ENCODE measurements at places on chromosomes 3 and 15.

GRCh38 chr15:88376574-88377174, 90.5 kb downstream of the MRPL46 start:
- DNase-seq, result no peak

- no peak for DNase-seq
Measured at GRCh38 chr3:31754575-31755278, 222.0 kb downstream of the STT3B start.

DNA sequence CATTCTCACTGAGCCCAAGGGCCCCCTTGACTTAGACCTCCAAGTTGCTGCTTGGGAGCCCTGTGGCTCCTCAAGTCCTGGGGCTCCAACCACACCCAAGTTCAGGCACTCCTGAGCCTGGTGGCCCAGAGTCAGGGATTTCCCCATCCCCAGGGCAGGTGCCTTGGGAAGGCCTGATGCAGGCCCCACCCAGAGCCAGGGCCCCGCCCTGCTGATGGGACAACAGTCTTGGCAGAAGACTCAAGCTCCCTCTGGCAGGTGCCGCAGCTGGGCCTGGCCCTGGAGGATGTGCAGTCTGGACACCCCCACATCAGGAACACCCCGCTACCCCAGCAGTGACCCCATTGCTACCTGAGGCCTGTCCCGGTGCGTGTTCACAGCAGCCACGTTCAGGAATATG, 17.7 kb upstream of the SHISA5 start:
- DNase-seq, result no peak

DNA sequence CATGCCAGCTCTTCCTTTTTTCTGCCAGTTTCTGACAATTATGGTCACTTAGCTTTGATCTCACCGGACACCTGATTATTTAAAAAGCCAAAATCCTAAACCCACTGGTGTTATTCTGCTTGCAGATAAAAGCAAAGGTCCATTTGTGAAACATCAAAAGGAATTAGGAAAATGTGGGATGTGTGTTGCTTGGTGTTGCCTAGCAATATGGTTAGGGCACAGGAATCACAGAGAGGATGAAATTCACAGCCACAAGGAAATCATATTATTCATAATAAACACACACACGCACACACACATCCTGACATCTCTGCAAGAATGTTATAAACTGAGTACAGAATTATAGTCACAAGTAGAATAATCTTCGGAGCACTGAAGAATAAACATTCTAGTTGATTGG, 89.3 kb upstream of the BHLHE40 start:
- no peak for DNase-seq

DNA sequence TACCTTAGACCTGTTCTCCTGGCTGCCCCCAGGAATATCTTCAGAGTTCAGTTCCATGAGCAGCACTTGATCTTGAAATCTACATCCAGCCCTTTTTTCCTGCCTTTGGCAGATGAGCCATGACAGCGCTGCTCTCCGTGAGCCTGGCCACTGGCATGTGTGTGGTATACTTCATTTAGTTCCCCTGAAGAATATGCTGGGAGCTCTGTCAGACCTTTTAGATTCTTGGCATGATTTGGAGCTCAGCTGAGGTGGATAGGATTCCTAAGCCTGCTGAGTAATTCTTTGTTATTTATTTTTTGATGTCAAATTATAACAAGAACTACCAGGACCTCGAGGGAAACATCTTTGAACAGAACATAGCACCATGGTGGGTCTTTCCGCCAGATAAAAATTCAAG, 121.7 kb downstream of the EDEM1 start:
- no peak for DNase-seq

GRCh38 chr3:53777468-53777867, 68.8 kb downstream of the CHDH start:
- DNase-seq, result no peak

GRCh38 chr15:35003928-35004327, 15.8 kb upstream of the ZNF770 start:
- no peak for DNase-seq

DNA sequence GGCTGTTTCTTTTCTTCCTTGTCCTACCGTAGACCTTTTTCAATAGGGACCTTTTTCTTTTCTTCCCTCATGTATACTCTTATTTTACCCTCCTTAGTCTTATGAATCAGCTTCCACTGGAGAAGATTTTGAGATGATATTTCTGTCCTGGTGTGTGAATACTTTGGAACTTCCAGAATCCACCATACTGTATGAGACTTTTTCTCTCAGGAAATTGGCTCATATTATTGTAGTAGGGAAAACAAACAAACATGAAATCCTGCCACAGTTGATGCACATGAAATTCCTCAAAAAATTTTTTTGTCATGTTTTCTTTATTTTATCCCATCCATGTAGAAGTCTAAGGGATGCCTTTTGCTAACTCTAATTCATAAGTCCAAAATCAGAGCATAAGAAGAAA, 289.3 kb upstream of the PLSCR5 start:
- DNase-seq, result no peak

- no peak for DNase-seq
Measured at GRCh38 chr3:149145356-149145755, 15.9 kb downstream of the HPS3 start.

DNA sequence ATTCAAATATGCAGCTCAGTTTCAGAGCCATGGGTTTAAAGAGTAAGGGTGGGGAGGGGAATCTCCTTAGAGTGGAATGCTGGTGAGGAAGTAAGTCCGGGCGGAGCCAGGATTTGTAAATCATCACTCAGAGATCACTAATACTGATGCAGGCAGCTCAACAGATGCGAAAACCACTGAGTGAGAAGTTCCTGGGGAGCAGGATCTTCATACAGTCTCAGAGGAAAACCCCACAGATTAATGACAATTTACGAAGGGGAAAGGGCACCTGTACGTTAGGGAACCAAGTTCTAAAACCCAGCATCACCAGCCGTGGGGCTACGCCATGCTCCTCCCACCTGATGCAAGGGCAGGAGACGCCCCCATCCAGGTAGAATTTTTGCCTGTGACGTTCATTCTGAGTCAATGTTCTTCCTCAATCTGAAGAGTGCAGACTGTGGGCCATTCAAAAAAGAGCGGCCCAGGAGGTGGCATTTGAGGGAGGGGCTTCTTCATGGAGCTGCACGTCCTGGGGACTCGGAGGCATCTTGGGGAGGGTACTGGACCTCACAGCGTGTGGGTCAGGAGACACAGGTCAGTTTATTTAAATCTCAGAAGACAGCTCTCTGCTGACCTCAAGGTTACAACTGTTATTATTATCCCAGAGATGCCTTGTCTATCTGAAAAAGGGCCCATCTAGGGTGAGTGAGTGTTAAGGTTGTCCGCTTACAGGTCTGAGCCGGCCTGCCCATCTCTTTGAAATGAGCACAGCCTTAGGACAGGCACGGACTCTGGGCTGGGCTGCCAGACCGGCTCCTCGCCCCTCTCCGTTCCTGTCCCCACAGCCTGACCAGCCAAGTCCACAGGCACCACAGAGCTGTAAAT, 228.0 kb downstream of the XXYLT1 start:
- DNase-seq, result no peak

DNA sequence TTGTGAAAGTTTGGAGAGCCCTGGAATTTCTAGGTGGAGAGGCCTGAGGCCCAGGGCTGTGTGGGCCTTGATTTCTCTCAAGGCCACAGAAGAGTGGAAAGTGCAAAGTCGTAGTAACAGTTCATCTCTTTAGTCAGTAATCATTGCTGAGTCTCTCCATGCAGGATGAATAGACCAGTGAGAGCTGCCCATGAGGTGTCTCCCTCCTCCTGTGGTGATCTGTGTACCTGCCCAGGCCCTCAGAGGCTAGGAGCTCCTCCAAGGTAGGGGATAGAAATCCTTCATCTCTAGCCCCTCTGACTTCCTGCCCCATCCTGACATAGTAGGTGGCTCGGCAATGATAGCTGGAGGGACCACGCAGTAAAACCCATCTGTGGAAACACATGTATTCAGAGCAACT, 6.8 kb upstream of the IDH3A start:
- DNase-seq, result no peak

GRCh38 chr15:50377867-50378751, 23.1 kb upstream of the GABPB1 start:
- DNase-seq, result no peak

DNA sequence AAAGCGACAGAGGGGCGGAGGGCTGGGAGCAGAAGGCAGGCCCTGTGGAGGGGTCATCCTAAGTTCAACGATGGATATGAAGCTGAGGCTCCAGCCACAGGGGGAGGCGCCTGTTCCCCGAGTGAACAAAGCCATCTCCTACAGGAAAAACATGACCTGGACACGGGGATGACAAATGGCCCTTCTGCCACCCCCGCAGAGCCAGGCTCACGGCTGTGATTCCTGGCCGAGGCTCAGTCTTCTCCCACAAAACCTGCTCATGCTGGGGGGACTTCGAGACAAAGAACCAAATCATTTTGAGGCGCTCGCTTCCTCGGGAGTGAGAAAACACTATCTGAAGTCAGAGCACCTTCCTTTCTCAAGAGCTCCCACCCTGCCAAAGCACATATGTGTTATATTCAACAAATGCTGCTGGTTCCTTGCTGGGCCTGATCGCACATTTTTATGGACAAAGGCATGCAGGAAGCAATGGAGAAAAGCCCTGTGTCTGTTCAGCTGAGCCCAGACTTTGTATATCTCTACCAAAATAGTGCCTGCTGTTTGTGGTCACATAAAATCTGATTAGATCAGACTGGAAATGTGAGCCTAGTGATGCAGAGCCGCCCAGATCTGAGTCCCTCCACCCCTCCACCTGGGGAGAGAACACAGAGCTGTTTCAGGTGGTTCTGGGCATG, 5.6 kb downstream of the RBP1 start:
- peak; percentile 49 for DNase-seq

- no peak for DNase-seq
Measured at GRCh38 chr3:180911876-180912303, 580 bp upstream of the FXR1 start.

DNA sequence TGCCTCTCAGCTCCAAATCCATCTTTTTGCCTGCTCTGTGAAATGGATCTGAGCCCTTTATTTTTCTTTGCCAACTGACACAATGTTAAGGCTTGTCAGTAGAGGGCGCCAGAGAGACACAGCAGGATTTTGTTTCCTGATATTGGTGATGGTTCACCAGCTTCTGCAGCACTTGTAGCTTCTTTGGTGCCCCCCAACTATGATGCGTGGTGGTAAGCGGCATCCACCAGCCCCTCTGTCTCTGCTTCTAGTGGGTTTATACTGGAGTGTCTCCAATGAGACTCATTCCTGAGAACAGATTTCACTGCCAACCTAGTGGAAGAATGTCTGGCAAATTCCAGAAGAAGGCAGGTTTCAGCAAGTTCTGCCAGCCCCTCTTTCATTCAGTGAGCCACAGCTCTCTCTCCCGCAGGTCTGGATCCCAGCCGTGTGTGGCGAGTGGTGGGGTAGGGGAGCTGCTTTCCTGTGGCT, 471.9 kb upstream of the FRG2C start:
- DNase-seq, result peak; percentile 4

DNA sequence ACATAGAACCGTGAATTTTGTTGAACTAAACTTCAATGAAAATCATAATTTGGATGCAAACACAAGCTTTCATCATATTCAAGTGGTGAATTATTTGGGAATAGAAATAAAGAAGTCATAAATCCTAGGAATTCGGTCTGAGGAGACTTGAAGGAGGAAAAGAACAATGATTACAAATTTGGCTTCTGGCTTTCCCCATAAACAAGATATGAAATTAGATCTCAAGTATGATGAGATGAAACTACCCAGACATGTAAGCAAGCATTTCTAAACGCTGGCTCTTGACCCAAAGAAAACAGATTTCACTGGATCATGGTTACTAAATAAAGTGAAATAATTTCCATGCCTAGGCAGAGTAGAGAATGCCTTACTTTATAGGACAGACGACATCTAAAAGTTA, 146.9 kb upstream of the LRTM1 start:
- no peak for DNase-seq

DNA sequence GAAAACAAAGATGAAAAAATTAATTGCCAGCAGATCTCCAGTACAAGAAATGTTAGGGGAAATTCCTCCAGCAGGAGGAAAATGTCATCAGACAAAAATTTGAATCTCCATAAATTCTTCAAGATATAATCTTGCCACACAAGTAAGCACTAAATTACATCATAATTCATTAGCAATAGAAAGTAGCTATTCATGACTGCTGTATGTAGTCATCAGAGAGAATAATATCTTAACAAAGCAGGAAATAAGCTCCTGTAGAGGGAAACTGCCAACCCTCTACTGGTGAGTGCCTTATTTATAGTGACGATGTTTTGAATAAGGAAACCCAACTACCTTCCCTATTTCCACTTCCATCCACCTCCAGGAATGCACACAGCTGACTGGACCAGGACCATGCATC, 15.8 kb upstream of the SLC27A2 start:
- DNase-seq, result peak; percentile 17

DNA sequence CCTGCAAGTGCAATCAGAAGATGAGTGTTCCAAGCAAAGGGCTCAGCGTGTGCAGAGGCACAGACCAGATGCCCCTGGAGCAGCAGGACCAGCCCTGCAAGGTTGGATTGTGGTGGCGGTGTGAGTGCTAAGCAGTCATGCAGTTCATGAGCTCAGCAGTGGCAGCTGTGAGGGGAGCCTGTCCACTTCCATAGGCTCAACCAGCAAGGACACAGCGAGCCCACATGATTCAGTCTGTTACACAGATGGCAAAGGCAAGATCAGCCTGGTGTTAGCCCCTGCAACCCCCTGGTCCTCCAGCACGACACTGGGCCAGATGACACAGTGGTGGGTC, 95.9 kb upstream of the PRR23E start:
- no peak for DNase-seq

GRCh38 chr3:15553749-15554148, 32.2 kb upstream of the COLQ start:
- DNase-seq, result no peak

DNA sequence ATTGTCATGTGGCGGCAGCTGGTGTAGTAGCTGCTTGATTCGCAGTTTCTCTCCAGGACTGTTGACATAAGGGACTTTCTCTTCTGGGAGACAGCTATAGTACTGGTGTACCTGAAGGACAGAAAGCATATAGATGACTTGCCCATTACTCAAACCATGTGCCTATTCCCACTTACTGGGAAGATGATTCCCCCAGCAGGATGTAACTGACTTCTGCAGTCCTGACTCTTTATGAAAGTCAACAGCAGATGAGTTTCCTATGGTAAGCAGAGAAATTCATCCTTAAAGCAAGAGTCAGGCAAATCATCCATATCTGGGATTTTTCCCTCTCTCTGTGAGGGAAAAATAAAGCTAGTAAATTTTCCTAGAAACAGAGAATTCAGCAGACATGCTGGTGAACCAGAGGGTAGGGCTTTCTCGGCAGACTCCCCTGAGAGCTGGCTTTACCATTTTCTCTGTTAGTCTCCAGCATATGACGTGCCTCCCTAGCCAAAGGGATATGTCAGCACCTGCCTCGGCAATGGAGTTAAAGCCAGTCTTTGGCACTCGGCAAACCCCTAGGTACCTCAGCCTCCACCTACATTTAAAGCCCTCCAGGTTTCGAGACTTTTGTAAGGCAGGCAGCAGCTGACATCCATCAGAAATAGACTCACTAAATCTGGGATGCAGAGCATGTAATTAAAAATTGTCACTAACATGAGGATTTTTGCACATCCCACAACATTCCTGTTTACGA, 62.1 kb downstream of the PRICKLE2 start:
- no peak for DNase-seq

GRCh38 chr3:5011555-5012256, 32.5 kb downstream of the BHLHE40 start:
- DNase-seq, result no peak

- DNase-seq, result no peak
Measured at GRCh38 chr3:146065573-146066006, 95.4 kb downstream of the PLOD2 start.

GRCh38 chr15:68696414-68697363, 117.9 kb downstream of the CORO2B start:
- no peak for DNase-seq

Data from H54 (cell line).